KBM-7 (cell line): ENCODE measurements at places on chromosomes 7 and 10.
A peak's percentile ranks its signal among the peaks of the same experiment; 100 is the strongest.

DNA sequence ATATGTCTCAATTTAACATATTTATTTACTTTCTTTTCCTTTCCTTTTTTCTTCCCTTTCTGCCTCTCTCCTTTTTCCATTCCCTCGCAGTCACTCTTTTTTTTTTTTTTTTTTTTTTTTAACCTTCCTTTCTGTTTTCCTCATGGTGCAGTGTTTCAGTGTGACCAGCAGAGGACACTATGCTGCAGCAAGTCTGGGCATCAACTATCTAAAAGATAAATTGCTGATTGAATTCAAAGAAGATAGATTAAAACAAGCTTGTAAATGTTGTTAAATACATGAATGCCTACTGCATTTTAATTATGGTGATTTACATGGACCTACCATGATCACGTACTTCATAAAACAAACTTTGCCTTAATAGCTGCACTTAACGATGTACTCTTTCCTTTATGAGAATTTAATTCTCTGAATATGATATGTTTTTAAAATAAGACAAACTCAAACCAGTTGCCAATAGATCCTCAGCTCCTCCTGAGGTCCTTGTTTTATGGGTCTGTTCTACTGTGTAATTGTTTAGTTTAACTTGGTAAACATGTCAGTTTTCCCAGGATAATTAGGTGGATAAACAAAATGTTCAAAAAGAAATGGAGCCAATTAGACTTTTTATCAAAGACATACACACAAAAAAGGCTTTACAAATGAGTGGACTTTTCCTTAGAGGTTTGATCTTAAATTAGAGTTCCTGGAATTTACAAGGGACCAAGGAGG, 101.0 kb upstream of the AGR3 start:
- DNase-seq = peak; percentile 77

- no peak for DNase-seq
Measured at GRCh38 chr7:35232994-35233393, 20.9 kb downstream of the TBX20 start.

- no peak for DNase-seq
Measured at GRCh38 chr10:56920601-56921261, 559.7 kb upstream of the ZWINT start.

- DNase-seq = no peak
Measured at GRCh38 chr10:67141300-67141699, 215.5 kb downstream of the LRRTM3 start.

- no peak for DNase-seq
Measured at GRCh38 chr10:7340179-7340874, 70.5 kb downstream of the SFMBT2 start.

GRCh38 chr10:119669331-119669730, 18.2 kb downstream of the BAG3 start:
- no peak for DNase-seq

DNA sequence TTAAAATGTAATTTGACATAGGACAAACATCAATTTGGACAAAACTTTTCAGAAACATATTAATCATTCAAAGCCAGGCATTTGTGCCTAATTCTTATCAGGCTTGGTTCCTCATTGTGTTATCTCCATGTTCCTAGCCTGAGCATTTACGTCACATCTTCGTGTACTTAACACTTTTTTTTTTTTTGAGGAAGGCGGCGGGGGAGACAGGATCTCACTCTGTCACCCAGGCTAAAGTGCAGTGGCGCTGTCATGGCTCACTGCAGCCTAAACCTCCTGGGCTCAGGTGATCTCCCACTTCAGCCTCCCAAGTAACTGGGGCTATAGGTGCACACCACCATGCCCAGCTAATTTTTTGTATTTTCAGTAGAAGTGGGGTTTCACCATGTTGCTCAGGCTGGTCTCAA, 19.8 kb downstream of the HNRNPA2B1 start:
- no peak for DNase-seq

DNA sequence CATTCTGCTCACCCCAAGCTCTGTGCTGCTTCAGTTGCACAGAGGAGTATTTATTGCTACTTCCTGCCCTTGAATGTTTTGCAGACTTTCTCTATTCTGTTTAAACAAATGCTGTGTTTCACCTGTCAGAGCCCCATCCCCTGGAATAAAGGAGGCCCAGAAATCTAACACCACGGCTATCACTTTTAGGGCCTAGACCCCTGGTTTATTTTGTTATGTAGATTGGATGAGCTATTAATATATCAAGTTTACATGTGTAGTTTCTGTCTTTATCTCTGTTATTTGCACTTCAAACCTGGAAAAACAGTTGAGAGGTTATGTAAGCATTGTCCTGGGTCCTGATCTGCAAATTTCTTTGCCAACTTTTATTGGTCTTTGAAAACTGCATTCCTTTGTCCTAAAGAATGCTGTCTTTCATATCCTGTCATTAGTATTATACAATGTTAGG, 630.1 kb downstream of the PARD3 start:
- DNase-seq = no peak

DNA sequence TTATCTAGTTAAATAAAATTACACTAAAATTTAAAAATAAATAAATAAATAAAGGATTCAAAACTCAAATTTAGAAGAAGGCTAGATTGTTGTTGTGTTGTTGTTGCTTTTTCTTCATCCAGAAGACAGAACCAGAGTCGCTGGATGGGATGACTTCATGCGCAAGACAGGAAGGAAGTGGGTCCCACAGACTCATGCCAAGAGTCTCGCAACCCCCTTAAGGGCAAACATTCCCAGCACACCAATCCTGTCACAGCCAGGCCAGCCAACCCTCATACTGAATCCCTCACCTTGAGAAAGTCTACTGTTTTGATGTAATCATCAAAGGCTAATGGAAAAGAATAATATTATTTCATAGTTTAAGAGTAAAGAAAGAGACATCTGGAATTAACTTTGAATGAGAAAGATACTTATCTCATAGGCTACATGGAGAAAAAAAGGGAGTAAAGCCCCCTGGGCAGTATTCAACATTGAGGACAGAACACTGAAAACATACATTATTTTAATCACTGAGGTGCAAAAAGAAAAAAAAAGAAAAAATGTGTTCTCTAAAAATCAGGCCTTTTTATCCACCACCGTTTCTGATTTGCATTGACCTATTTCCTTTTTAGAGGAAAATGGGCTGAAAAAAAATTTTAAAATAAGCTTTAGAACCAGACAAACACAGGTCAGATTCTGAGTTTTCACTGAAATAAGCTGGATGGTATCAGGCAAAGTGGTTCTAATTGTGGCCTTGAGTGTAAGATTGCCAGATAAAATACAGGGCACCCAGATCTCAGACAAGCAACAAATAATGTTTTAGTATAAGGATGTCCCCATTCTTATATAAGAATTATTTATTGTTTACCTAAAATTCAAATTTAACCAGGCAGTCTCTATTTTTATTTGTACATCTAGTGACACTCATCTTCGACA, 826.5 kb downstream of the TNS3 start:
- DNase-seq = no peak

DNA sequence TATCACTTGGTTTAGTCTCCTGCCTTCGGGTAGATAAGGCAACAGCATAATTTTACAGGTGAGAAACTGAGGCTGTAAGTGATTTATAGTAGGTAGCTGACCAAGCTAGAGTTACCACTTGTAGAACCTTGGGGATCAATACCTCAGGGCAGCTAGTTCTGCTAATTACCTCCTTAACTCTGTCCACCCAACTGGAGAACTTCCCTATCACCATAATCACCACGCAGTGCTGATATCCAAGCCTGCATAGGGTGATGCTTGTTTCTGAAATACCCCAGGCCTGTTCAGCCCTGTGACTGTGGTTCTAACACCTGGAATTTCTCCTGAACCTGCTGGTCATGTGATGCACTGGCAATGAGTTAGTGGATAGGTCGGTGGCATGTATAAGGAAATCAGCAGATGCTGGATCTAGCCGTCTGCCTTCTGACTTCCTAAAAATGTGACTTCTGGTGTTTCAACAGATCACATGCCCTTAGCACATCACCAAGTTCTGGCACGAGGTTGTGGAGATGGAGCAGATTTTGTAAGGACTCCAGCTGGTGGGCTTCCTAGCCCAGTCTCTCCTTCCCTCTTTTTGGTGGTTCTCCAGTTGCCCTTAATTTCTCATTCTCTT, 15.3 kb downstream of the PLAU start:
- no peak for DNase-seq

- DNase-seq = no peak
Measured at GRCh38 chr10:92011560-92012214, 88.1 kb downstream of the BTAF1 start.

GRCh38 chr7:7529328-7529727, 6.3 kb downstream of the COL28A1 start:
- DNase-seq = no peak

- no peak for DNase-seq
Measured at GRCh38 chr10:91311601-91312381, 91.3 kb downstream of the PCGF5 start.

DNA sequence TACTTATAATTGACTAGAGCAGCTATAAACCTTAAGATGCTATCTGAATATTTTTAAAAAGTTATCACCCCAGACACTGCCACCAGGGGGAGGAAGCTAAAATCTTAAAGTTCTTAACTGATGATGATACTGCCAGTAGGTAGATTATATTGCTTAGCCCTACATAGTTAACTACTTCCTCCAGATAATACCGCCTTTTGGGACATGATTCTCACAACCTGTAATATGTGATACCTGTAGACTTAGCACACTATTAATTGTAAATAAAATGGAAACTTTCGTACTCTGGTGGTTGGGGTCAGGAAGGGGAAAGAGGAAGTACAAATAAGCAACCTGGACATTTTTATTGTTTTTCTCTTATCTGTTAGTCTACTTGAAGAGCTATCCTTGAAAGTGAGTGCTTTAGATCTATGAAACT, 268.9 kb downstream of the ADK start:
- peak; percentile 66 for DNase-seq

DNA sequence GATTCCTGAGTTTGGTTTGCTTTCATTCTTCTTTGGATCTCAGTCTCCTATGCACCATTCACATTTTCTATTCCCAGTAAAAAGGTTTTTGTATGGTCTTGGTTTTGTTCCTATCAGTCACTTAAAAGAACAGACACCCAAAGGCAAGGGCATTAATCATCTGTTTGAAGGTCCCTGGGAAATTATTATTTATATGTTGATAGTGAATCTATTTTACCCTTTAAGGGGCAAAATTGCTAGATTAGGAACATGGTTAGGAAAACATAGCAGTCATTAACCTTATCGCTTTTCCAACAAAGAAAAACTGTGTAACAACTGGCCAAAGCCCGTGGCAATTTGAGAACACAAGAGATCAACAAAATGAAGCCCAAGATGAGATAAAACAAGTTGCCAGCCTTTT, 1146.6 kb upstream of the C7orf33 start:
- DNase-seq = no peak

GRCh38 chr7:105325216-105325904, 63.4 kb downstream of the SRPK2 start:
- DNase-seq = peak; percentile 40

DNA sequence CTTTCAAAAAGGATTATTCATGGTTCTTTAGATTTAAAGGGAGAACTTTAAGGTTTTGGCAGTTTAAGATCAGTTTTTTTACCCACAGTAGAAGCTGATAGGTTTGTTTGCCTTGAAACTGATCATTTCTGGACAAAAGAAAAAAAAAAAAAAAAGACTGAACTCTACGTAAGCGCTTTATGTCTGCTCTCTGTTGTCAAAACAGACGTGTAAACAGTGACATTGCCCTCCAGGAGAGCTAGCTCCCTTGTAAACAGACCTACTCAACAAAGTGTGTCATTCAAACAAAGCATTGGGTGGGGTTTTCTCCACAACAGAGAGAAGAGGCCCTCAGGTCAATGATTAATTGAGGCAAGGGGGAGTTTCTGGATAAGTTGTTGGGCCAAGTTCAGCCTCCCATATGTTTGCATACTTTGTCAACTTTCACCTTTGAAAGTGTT, 568.1 kb upstream of the LRRN3 start:
- no peak for DNase-seq

GRCh38 chr7:20561908-20562307, 53.6 kb upstream of the ABCB5 start:
- no peak for DNase-seq

- DNase-seq = no peak
Measured at GRCh38 chr10:28592953-28593352, 60.0 kb downstream of the WAC start.

- DNase-seq = peak; percentile 25
Measured at GRCh38 chr7:1951159-1951536, 281.1 kb downstream of the ELFN1 start.

- DNase-seq = no peak
Measured at GRCh38 chr10:116972131-116972530, 32.9 kb downstream of the SHTN1 start.

GRCh38 chr10:30059209-30060107, at the start of gene JCAD:
Gene JCAD, minus strand, starts transcription at chr10:30059586. Its CDS starts 11,774 bp downstream, at chr10:30047812.
- DNase-seq = peak; percentile 36

DNA sequence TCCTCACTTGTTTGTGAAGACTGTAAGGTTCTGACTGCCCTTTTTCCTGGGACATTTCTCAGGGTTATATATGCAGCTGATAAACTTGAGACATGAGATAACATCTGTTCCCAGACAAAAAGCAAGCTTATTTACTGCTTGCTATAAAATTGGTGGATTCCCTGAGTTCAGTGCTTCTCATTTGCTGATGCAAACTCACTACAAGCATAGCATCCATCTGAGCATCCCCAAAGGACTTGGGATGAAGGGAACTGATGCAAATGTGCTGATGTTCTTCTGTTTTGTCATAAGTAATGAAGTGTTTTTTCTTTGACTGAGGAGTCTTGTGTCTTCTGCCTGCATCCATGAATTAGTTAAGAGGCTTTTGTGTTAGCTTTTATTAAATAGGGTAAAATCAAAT, 183.2 kb downstream of the ADK start:
- no peak for DNase-seq

GRCh38 chr10:98253499-98253898, 14.5 kb downstream of the LOXL4 start:
- no peak for DNase-seq

- DNase-seq = no peak
Measured at GRCh38 chr7:3244241-3244814, 56.7 kb upstream of the SDK1 start.

GRCh38 chr7:26688388-26688787, 176.0 kb downstream of the SKAP2 start:
- no peak for DNase-seq

- DNase-seq = no peak
Measured at GRCh38 chr7:73487486-73487885, 34.6 kb downstream of the BAZ1B start.
